ENCODE measurements at places on chromosomes 1 and 21.

GRCh38 chr21:41636636-41637630 is 129.0 kb upstream of the TMPRSS2 start:
- no peak for DNase-seq

- DNase-seq: no peak
Measured at GRCh38 chr1:13784971-13785370, 85.0 kb downstream of the PRDM2 start.

DNA sequence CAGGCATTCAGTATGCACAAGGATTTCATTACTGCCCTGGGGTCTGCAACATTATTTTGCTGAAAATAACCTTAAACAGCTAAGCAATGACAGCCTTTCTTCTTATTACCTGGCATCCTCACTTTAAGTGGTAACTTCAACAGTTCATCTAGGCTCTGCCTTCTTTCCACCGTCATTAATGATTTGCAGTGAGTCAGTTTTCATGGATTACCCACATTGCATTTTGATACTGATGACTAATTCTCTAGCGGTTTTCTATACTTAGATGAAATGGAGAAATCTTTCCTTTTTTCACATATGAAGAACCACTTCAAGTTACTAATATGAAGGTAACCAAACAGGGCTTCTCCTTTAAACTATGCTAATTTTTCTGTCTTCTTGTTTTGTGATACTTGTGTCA is 226.9 kb upstream of the TMPRSS15 start:
- no peak for DNase-seq

GRCh38 chr1:210920258-210920657 is 213.7 kb downstream of the KCNH1 start:
- no peak for DNase-seq

DNA sequence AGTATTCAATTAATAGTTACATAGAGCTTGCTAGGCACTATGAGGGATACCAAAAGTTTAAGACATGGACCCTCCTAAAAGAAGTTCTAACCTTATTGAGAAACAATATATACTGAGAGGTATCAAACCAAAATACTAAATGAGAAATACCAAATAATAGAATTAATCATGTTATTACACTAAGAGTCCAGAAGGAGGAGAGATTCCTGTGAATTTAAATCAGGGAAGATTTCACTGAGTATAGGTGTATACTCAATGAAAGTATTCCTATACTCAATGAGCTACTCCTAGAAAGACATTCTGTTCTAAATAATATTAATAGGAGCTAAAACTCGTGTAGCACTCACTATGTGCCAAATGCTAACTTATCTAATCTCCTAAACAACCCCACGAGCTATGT is 9.4 kb downstream of the CR1L start:
- DNase-seq: no peak

DNA sequence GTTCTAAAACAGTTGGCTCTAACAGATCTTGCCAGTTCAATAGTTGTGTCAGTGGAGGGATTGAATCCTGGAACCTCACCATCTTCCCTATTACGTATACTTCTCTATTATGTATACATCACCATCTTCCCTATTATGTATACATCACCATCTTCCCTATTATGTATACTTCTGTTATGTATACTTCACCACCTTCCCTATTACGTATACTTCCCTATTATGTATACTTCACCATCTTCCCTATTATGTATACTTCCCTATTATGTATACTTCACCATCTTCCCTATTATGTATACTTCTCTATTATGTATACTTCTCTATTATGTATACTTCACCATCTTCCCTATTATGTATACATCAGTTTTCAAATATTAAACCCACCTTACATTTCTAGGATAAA is 34.4 kb upstream of the HP1BP3 start:
- DNase-seq: no peak

- no peak for DNase-seq
Measured at GRCh38 chr21:44820851-44821250, 3.0 kb upstream of the SUMO3 start.

GRCh38 chr1:50667272-50667671 is 244.0 kb upstream of the DMRTA2 start:
- no peak for DNase-seq

Measured in stimulated activated CD4-positive, alpha-beta T cell treated with anti-CD3 and anti-CD28 coated beads, TNF-alpha, amount 100 ng/mL, for 4 hours (primary cell).